Kasumi-1 (cell line): ENCODE measurements at places on chromosomes 1 and 21.

GRCh38 chr1:11729498-11730428, 6.2 kb upstream of the AGTRAP start:
- peak; percentile 58 for DNase-seq

GRCh38 chr1:172357753-172358385, 62.6 kb upstream of the C1orf105 start:
- peak; percentile 12 for DNase-seq

GRCh38 chr1:7007902-7008301, 222.6 kb downstream of the CAMTA1 start:
- no peak for DNase-seq

- no peak for DNase-seq
Observed at GRCh38 chr1:152109231-152109997, 5.8 kb downstream of the TCHH start.

DNA sequence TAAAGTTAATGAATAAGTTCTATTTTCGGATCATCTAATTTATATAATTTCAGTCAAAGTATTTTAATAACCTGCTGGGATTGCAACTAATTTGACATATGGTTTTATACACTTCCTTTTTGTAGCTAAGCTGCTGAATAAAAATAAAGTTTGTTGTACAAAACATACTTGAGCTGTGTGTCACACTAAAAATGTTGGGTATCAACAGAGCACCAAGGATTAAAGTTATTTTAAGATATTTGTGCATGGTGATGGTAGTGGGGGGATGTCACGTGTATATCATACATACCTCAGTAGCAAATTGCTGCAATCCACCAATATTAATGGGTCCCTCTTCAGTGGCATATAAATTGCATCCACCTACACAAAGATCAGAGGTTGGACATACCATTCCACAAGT, 199.6 kb downstream of the DPYD start:
- DNase-seq = no peak

DNA sequence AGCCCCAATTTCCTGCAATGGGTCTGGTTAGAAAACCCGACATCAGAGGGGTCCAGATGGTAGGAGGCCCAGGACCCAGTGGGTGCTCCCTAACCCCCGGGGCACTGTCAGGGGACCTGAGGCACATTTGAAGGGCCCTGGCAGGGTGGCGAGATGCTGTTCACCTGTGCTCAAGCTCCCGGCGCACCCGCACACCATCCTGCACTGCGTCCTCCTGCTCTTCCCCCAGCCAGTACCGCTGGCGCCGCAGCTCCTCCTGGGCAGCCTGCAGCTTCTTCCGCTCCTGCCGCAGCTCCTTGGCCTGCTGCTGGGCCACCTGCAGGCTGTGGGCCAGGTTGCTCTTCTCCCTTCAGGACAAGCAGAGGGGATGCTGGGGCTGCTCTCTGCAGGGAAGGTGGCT, 36.0 kb downstream of the RNU1-1 start:
- DNase-seq = no peak
